Stimulated activated CD8-positive, alpha-beta memory T cell treated with anti-CD3 and anti-CD28 coated beads, Interleukin-7, amount 100 ng/mL, for 48 hours (primary cell): ENCODE measurements at places on chromosomes 7 and 10.

DNA sequence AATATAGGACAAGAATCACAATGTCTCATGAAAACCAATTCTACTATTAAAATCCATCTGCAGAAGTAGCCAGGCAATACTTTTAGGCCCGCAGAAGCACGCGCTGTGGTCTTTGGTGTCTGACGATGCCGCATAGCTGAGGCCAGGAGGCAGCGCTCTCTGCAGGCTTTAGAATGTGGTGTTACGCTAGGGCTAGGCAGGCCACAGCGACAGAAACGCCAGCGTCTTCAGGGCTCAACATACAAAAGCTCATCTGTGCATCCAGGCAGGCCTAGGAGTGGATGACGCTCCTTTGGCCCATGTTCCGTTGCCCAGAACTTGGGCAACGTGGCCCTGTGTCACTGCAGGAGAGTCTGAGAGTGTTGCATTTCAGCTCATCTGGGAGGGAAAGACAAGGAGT, 601.1 kb upstream of the FOXK1 start:
- DNase-seq: no peak

- no peak for DNase-seq
Measured at GRCh38 chr7:38368191-38368605, 94.8 kb upstream of the TARP start.

GRCh38 chr7:21317966-21318915, 109.6 kb upstream of the SP4 start:
- no peak for DNase-seq

DNA sequence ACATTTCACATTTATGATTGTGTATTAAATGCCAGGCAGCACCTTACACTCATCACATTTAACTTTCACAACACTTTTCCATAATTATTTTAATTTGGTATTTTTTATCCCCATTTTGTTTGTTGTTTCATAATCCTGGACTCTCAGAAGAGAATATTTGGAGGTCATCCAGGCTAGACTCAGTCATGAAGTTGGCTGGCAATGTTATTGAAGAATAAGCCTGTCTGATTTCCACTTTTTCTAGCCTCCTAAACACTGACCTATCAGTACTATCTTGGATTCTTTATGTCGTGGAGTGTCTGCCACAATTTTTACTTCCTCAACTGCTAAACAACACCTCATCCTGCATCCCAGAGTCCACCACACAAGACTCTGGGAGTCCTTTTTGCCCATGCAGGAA, 372.3 kb upstream of the NRP1 start:
- DNase-seq: no peak

DNA sequence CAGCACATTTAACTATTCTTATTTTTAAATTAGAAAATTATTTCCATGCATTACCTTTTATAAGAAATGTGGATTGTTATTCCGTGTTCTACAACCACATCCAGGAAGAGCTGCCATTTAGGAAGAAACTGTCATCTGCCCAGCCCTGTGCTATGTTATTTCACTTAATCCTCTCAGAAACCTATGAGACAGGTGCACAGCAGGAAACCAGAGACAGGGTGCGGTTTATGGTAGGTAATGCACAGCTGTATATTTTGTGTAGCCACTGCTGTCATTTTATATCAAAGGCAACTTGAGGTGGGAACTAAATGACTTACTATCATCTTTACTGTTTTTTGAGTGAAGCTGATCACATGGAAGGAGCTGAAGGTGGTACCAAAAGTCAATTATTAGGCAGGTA, 232.3 kb downstream of the MAGI2 start:
- no peak for DNase-seq

DNA sequence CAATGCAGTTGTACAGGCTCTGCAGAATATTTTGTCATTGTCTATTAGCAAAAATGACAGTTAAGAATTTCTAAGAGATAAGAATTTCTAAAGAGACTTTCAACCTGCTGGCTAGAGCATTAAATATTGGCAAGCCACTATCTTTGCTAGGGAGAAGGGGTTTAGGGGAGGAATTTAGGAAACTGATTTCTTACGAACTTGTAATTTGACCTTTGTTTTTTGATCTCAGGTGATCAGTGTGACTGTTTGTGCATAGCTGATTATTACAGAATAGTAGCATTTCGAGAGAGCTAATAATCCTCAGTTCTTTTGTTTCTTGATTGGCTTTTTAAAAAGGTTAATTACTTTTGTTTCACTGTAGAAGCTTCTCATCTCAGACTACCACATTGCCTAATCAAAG, 68.1 kb downstream of the ST7 start:
- no peak for DNase-seq

GRCh38 chr10:27147701-27148100, 6.5 kb downstream of the YME1L1 start:
- no peak for DNase-seq

DNA sequence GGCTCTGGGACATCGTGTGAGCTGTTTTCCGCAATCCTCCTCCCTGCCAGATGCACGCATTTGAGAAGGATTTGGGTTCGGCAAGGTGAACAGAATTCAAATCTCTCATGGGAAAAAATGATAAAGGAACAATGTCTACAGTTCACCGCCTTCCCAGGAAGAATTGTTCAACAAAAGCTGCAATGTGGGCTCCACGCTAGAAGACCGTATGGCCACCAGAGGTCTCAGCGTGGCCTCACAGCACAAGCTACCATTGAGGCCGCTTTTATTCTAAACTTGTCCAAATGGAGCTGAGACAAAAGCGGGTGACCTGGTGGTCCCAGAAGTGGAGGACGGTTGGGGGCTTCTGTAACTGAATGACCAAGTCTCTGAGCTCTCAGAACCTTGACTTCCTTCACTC, 733.1 kb downstream of the PARD3 start:
- no peak for DNase-seq

DNA sequence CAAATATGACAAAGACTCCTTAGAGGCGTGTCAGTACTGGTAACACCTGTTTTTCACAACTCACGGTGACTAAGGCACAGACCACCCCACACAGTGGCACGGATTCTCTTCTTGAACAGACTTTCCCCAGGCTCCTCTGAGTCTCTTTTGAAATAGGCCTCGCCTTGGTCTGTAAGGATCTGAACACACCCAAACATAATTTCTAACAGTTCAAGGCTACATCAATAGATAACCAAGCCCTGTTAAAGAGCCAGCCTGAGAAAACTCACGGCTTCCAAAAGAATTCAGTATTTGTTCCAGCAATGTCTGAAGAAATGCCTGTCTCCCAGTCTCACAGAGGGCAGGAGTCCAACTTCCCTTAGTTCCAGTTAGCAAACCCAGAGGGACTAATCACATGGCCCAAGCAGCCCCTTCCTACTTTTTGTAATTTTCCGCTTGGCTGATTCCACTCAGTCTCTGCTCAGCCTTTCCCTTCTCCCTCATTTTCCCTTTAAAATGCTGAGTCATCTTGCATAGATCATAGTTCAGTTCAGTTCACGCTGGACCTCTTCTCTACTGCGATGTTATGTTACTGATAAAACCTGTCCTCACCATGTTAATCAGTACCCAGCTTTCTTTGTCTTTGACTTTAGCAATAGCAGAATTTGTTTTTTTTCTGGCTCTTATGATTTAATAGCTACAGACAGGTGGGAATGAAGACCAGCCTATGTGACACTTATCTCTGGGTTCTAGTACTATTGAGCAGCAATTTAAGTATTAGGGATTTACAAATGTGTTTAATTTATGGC, 22.6 kb upstream of the AKR1C3 start:
- DNase-seq: no peak

DNA sequence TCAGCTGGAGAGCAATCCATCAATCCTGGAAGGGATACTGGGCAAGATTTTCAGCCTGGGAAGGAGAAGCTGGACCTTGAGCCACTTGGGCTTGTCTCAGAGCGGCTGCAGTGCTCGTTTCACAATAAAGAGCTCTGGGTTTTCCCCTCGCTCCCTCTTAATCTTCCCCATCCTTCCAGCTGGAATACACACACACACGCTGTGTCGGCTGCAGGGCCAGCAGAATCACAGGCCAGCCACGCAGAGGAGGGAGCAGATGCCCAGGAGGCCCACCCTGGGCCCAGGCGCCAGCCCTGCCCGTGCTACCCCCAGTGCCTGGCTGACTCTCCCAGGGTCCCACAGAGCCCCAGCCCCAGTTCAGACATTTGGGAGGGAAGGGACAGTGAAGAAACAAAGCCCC, 255.1 kb downstream of the TNS3 start:
- DNase-seq: no peak

- DNase-seq: no peak
Measured at GRCh38 chr10:13221572-13221971, 12.6 kb downstream of the UCMA start.

DNA sequence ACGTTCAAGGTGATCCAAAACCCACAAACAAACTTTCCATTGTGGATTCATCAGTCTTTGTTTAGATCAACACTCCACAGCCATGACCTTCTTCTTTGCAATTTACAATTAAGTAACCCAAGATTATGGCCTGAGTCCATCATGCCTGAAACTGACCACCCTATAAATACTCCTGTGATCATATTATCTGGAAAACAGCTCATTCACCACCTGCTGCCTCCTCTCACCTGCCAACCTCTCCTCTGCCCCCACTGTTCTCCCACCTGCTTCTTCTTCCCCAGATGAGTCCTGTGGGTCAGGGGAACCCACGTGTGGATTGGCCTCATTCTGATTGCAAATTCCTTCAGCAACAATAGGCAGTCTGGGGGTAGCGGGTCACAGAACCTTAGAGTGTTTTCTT, 81.4 kb downstream of the ABLIM1 start:
- DNase-seq: no peak

DNA sequence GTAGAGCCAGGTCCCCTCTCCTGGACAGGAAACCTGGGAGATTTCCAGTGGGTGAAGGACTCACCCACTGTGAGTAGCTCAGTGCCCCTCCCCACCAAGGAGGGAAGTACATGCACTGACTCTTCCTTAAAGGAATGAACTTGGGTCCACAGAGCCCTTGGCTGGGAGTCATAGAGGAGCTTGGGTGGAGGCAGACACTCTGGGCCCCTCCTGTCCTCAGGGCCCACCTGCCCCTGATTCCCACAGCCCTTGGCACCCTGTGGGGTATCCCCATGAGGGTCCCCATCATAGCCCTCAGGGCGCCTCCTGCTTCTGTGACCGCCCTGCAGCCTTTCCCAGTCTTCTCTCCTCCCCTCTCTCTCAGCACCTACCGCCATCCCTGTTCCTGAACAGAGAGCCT, 3.7 kb downstream of the EN2 start:
- no peak for DNase-seq

GRCh38 chr10:22605168-22605567, 109.2 kb downstream of the PIP4K2A start:
- DNase-seq: no peak

DNA sequence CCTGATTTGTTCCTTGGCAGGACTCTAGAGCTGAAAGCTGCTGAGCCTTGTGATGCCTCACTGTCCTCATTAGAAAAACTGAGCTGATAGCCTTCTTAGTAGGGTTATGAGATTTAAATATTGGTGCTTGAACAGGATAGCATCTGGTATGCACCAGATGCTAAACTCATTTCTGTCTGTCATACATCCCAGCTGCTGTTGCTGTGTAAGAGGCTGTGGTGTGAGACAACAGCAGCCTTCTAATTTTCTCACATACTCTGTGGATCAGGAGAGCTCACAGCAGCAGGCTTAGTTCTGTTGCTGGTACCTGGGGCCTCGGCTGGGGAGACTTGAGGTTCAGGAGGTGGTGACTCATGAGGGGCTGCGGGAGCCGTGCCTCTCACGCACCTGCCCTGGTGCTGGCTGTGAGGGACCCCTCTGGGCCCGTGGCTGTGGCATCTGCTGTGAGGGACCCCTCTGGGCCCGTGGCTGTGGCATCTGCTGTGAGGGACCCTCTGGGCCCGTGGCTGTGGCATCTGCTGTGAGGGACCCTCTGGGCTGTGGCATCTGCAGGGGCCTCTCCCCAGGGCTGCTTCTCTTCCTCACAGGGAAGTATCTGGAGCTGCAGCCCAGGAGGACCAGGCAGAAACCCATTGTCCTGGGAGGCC, 12.5 kb downstream of the DYNC2I1 start:
- DNase-seq: no peak

DNA sequence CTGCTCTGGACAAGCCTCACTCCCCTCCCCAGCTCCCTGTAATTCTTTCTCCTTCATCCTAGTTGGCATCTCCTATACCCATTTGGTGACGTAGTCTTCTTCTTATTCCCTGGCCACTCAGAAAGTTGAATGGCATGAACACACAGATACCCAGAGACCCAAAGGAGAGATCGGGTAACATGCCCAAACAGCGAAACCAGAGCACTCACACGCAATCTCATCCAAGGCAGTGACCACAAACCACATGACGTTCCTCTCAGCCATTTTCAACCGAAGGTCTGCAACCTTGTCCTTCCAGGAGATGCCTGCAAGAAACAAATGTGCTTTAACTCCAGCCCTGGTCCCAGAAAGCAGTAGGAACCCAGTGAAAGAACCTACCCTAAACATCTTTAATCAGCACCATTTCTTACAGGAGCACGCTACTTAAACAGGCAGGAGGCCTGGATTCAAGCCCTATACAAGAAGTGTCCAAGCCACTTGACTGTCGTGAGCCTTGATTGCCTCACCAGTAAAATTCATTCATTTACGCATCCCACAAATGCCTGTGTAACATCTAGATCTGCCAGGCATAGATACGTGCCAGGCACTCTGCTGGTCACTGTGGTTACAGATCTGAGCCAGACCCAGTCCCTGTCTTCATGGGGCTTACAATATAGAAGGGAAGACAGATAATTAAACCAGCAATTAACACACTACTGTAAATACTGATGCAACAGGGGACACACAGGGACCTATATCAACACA, 37.1 kb downstream of the XPNPEP1 start:
- no peak for DNase-seq

- no peak for DNase-seq
Measured at GRCh38 chr10:71138166-71138830, 74.1 kb upstream of the UNC5B start.

GRCh38 chr7:129775695-129776361, 164.3 kb downstream of the NRF1 start:
- DNase-seq: no peak

- no peak for DNase-seq
Measured at GRCh38 chr7:114504586-114504985, 90.0 kb downstream of the FOXP2 start.

GRCh38 chr7:19675816-19676215, 33.0 kb downstream of the POLR1F start:
- DNase-seq: no peak
